ENCODE measurements at places on chromosomes 2 and 18.
A peak's percentile ranks its signal among the peaks of the same experiment; 100 is the strongest.

GRCh38 chr2:129113776-129114175 lies 795.1 kb upstream of the HS6ST1 start:
- no peak for DNase-seq

GRCh38 chr2:32565902-32566301 lies 61.9 kb upstream of the TTC27 start:
- DNase-seq, result no peak

DNA sequence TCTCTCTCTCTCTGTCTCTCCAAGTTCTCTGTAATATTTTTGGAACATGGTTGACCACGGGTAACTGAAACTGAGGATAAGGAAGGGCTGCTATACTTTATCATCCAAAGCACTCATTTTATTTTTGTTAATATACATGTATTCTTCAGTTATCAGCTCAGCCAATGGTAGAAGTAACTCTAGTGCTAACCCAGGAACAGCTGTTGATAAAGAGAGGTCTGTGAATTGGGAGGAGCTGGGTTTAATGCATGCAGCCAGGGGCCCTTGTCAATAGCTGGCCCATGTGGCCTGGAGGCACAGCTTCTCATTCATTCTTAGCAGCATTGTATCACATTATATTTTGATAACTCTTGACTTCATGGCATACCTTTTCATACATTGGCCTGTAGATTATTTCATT lies 401.6 kb downstream of the EPHA4 start:
- no peak for DNase-seq

- DNase-seq, result no peak
Measured at GRCh38 chr18:39802648-39803229, 2152.3 kb upstream of the PIK3C3 start.

- DNase-seq, result peak; percentile 45
Measured at GRCh38 chr2:161237392-161238264, 70.6 kb upstream of the PSMD14 start.

DNA sequence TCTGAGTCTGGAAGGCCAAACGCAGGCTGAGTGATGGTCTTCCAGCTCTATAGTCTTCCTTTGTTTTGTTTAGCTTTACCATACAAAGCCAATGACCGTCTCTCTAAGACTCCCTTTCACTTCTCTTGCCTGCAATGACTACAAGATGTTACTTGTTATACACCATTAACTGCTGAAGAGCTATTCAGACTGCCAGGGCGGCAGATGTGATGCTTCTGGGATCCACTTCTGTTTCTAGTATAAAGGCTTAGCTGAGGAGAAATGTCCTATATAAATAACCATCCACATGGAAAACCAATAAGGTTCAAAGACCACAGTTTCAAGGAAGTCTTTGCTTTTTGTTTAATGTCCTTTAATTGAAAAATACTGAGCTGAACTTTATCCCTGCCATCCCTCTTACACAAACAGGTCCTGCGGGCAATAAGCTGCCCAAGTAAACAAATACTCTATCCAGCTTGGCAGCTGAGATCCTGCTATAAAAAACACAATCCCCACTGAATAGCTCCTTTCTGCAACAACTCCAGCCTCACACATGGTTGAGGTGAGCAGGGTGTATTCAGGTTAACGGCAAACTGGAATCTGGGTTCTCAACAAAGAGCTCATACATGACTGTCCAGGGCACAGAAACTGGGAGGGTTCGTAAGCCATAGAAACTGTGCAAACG lies 124.6 kb downstream of the VIT start:
- DNase-seq, result no peak

DNA sequence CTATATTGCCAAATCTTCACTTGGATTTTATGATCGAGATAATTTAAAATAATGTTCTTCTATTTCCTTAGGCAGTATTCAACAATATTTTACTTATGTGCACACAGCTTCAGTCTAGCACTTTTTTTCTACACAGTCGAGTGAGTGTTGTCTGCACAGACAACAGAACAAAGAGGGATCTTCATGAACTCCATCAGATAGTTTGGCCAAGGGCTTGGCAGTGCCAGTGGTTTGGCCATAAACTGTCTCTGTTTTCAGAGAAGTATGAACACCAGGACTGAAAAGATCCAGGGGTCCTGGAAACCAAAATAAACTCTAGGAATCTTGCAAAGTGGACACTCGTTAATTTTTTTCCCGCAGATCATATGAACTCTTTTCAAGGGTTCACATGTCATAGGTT lies 547.3 kb downstream of the PLCL1 start:
- no peak for DNase-seq

DNA sequence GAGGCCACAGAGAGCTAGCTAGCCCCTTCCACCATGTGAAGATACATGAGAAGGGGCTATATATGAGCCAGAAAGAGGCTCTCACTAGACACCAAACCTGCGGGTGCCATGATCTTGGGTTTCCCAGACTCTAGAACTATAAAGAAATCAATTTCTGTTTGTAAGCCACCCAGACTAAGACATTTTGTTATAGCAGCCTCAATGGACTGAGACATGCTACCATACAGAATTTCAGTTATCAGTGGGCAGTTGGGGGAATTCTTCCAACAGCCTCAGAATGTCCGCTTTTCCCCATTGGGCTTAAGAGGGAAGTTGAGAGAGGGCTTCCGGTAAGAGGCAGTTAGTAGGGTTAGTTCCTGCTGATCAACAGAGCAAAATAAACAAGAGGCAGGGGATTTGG lies 39.2 kb downstream of the TNP1 start:
- DNase-seq, result no peak

GRCh38 chr2:61368687-61369665 lies 101.9 kb downstream of the USP34 start:
- DNase-seq, result no peak

DNA sequence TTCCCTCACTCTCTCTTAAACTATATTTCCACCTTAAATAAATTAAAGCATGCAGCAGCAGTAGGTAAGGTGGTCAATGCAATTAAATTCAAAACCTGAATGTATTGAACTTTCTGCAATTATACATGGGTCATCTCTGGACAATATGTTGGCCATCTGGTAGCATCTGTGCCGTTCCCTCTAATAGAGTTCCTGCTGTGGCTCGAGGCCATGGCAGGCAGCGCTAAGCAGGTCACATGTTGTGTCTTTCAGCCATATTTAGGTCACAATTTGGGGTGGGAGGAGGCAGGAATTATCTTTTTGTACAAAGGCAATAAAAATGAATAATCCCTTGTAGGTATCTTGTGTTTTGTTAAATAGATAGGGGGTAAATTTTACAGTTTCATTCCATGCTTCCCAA lies 676.2 kb downstream of the ZEB2 start:
- no peak for DNase-seq

GRCh38 chr2:129559101-129559500 lies 420.4 kb upstream of the RAB6C start:
- DNase-seq, result no peak

DNA sequence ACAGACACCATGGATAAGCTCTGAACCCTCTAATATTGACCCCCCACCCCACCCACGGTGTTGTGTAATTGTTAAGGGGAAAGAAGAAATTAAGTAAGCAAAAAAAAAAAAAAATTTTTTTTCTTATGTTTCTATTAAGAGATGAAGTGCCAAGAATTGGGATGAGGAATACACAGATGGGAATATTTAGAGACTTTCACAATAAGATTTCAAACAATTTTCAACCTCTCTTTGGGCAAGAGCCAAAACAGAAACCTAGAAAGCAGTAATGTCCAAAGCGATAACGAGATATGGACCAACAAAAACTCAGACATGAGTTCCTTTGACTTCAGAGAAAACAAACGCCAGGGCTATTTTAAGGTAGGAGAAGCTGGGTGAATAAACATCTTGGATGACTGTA lies 14.4 kb downstream of the PIEZO2 start:
- DNase-seq, result no peak

DNA sequence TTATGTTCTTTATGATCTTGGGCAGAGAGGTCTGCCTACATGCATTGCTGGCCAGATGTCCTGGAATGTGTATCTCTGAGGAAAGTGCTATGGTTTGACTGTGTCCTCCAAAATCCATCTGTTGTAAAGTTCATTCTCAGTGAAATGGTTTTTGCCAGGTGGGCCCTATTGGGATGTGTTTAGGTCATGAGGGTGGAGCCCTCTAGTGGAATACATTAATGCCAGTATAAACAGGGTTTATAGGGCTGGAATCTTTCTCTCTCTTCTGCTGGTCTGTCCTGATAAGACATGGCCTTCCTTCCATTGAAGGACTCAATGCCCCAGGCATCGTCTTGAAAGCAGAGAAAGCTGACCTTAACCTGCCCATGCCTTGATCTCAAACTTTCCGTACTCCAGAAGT lies 258.5 kb downstream of the RPIA start:
- DNase-seq, result no peak

DNA sequence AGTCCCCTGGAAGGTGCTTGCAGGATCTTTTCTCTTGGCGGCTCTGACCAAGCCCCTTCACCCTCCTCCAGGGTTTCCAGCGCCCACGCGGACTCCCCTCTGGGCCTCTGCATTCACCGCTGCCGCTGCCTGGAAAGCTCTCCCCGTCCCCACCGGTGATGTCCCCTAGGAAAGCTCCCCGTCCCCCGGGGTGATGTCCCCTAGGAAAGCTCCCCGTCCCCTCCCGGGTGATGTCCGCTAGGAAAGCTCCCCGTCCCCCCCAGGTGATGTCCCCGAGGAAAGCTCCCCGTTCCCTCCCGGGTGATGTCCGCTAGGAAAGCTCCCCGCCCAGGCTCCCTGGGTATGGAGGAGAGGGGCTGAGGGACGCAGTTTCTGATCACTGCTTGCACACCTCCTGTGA lies 27.9 kb downstream of the ZAP70 start:
- no peak for DNase-seq

DNA sequence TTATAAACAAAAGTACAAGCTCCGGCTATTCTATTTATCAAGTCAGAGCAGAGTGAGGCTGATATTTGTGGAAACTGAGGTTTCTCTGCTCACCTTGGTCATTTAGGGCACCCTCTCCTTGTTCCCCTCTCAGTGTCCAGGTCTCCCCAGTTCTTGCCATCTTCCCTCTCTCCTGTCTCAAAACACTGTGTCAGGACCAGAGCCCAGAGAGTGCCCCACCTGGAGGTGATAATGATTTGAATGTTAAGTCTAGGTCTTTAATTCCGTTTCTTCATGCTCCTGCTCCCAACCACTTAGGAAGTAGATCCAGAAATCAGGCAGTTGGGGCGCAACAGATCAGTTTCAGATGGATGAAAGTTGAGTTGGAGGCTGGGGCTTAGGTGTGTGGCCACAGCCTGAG lies 9.2 kb upstream of the ADCY3 start:
- no peak for DNase-seq

- peak; percentile 38 for DNase-seq
Measured at GRCh38 chr2:231397011-231397927, 1.8 kb downstream of the B3GNT7 start.

GRCh38 chr18:58991167-58991798 lies 126.6 kb downstream of the ZNF532 start:
- no peak for DNase-seq

- DNase-seq, result no peak
Measured at GRCh38 chr2:212027681-212028628, 510.6 kb downstream of the ERBB4 start.

- DNase-seq, result no peak
Measured at GRCh38 chr2:241592126-241592845, 33.7 kb downstream of the BOK start.

- DNase-seq, result no peak
Measured at GRCh38 chr2:240412211-240412861, 23.1 kb upstream of the GPC1 start.

All from T-helper 2 cell (primary cell).